ENCODE measurements at places on chromosomes 16 and 17. TPM values are rescaled to one million over a fixed set of nuclear protein-coding genes. Genes with fewer than 3 reads are reported as not detected.

Gene GH2
- total RNA-seq: not detected

GRCh38 chr17:8475781-8476180, 40.1 kb downstream of the NDEL1 start:
- DNase-seq: no peak
- H3K4me1 ChIP-seq: peaks cover 11% of the 10 kb centered on the region
- H3K36me3 ChIP-seq: peaks cover 68% of the 10 kb centered on the region

Gene TP53TG3D
- total RNA-seq: not detected

GRCh38 chr16:85386467-85387170, 226.5 kb upstream of the GSE1 start:
- peak; percentile 18 for DNase-seq
- H3K4me3 ChIP-seq: no peak overlapping the region
- no peaks in the 10 kb centered on the region for H3K36me3 ChIP-seq
- H3K27ac ChIP-seq: no peak overlapping the region
- H3K4me1 ChIP-seq: peaks cover 45% of the 10 kb centered on the region
- H3K27me3 ChIP-seq: no peaks in the 10 kb centered on the region

DNA sequence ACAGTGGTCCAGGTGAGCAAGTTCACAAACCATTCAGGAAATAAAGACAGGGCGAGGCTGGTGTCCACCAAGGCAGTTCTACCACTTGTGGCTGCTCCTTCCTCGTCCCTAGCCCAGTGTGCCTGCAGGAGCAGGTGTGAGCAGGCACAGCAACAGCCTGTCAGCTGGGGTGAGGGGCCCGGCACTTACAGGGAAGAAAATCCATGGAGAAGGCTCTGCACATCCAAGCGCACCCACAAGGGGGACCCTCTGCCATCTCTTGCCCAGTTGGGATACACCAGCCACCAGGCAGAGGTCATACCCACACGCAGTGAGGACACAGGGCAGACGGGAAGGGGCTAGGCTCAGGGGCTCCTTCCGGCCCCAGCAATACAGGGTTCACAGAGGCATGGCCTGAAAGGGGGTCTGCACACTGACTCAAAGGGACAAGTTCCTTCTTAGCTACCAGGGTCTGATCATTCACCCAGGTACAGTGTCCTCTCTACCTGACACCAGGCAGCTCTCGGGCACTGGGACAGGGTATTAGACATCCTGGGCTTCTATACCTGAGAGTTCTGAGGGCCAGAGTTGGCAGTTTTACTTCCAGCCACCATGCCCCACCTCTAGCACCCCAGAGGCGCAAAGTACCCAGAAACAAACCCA, 27.0 kb downstream of the CDIP1 start:
- H3K4me1 ChIP-seq: peaks cover 42% of the 10 kb centered on the region
- no peaks in the 10 kb centered on the region for H3K27me3 ChIP-seq
- DNase-seq: peak; percentile 60
- H3K36me3 ChIP-seq: peaks cover 69% of the 10 kb centered on the region
- H3K4me3 ChIP-seq: no peak overlapping the region

Gene HBA1
- not detected for total RNA-seq

- no peaks in the 10 kb centered on the region for H3K36me3 ChIP-seq
- peaks cover 48% of the 10 kb centered on the region for H3K4me1 ChIP-seq
- peak overlapping the region; percentile 7 for H3K4me3 ChIP-seq
- no peaks in the 10 kb centered on the region for H3K27me3 ChIP-seq
Measured at GRCh38 chr16:1708768-1709180, 2.8 kb downstream of the MAPK8IP3 start.

DNA sequence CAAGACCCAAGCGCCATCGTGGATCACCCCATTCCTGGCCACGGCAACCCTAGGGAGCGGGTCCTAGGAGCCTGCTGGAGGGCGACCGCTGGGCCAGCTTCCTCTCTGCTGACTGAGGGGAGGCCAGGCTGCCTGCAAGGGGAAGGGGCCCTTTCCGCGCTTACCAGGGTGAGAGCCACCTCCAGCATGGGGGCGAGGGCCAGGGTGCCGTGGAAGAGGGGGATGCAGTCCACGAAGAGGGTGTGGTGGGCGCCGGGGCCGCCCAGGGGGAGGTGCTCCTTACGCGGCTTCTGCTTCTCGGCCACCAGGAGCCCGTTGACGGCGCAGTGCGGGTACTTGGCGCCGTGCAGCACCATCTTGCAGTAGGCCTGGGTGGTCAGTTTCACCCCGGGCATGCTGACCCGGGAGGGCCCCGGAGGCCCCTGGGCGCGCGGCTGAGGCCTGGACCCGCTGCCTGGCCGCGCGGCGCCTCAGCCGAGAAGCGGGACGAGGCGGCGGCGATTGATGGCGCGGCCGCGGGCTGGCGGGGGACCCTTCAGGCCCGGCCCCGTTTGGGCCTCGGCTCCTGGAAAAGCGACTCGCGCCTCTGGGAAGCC, 345 bp downstream of the EMC8 start:
- peak overlapping the region; percentile 81 for H3K4me3 ChIP-seq
- no peaks in the 10 kb centered on the region for H3K36me3 ChIP-seq
- peaks cover 15% of the 10 kb centered on the region for H3K4me1 ChIP-seq
- DNase-seq: no peak
- peak overlapping the region; percentile 97 for H3K27ac ChIP-seq

DNA sequence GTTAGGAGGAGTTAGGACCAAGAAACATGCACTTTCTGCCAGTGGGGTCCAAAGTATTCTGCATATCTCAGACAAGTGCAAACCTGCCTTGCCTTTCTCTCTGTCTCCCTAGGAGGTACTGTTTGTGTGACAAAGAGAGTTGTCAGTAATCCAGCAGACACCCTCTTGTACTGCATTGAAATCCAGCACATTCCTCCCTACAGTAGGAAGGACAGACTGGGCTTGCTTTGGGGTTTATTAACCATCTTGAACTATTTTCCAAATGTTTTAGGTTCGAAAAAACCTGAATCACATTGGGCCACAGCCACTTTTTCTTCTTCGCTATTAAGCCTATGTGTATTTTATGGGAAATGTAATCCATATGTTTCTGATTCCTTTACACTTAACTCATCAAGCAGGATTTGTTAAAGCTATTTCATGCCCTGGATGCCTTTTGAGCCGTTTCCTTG, 204.2 kb upstream of the KCNJ16 start:
- no peak overlapping the region for H3K27ac ChIP-seq
- no peak for DNase-seq
- no peaks in the 10 kb centered on the region for H3K27me3 ChIP-seq
- H3K4me1 ChIP-seq: no peaks in the 10 kb centered on the region
- no peaks in the 10 kb centered on the region for H3K36me3 ChIP-seq

DNA sequence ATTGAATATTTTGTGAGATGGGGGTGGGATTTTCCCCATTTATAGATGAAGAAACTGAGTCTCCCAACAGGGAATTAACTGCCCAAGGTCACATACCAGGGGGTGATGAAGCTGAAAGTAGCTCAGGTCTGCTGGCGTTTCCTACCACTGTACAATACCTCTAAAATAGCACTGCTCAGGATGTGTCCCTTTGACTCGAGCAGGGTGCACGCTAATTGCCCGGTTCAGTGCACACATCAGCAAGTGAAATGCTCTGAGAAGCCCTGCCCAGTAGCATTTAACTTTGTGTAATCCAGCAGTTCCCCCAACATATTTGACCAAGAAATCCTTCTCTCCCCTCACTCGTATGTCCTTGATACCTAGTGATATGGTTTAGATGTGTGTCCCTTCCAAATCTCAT, 50.1 kb upstream of the DDX52 start:
- H3K4me3 ChIP-seq: no peak overlapping the region
- no peak for DNase-seq
- H3K36me3 ChIP-seq: no peaks in the 10 kb centered on the region

GRCh38 chr17:69066482-69066881, 5.8 kb upstream of the ABCA9 start:
- H3K4me3 ChIP-seq: no peak overlapping the region
- H3K27ac ChIP-seq: no peak overlapping the region
- no peaks in the 10 kb centered on the region for H3K4me1 ChIP-seq
- H3K27me3 ChIP-seq: no peaks in the 10 kb centered on the region
- no peaks in the 10 kb centered on the region for H3K36me3 ChIP-seq

- peak; percentile 22 for DNase-seq
- no peak overlapping the region for H3K4me3 ChIP-seq
- H3K27me3 ChIP-seq: no peaks in the 10 kb centered on the region
- H3K36me3 ChIP-seq: no peaks in the 10 kb centered on the region
- no peak overlapping the region for H3K27ac ChIP-seq
- H3K4me1 ChIP-seq: no peaks in the 10 kb centered on the region
Measured at GRCh38 chr16:64440421-64440831, 681.4 kb downstream of the CDH11 start.

- peaks cover 8% of the 10 kb centered on the region for H3K36me3 ChIP-seq
- H3K4me3 ChIP-seq: peak overlapping the region; percentile 85
- H3K27ac ChIP-seq: peak overlapping the region; percentile 92
- DNase-seq: peak; percentile 65
- no peaks in the 10 kb centered on the region for H3K27me3 ChIP-seq
- peaks cover 4% of the 10 kb centered on the region for H3K4me1 ChIP-seq
Measured at GRCh38 chr17:47694581-47695428, 844 bp downstream of the TBKBP1 start.

DNA sequence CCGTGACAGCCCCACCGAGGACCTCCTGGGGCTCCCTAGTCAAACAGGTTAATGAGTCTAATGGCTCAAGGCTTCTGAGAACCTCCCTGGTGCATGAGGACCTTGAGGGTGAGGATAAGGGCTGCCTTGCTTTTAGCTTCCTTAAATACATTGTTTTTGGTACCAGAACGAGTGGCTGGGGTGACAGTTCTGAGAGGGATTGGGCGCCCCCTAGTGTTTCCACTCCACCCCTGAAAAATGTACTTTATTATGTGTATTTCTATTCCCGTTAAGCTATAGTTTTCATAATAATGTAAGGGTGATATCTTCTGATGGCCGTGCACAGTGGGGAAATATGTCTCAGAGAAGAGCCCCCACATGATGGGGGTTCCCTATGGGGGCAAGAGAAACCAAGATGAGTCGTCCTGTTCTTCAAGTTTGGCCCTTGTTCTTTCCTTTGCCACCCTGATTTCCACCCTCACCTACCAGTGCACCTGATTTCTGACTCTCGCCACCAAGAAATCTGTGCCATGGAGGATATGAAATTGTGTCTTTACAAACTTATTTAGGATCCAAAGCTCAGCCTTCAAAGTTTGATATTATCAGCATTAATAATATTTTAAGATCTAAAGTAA, 14.5 kb upstream of the VWA3A start:
- no peak overlapping the region for H3K27ac ChIP-seq
- H3K36me3 ChIP-seq: no peaks in the 10 kb centered on the region
- no peak overlapping the region for H3K4me3 ChIP-seq
- peaks cover 15% of the 10 kb centered on the region for H3K4me1 ChIP-seq
- peak; percentile 72 for DNase-seq
- no peaks in the 10 kb centered on the region for H3K27me3 ChIP-seq

- H3K27me3 ChIP-seq: no peaks in the 10 kb centered on the region
- peak overlapping the region; percentile 23 for H3K4me3 ChIP-seq
- no peaks in the 10 kb centered on the region for H3K36me3 ChIP-seq
- DNase-seq: peak; percentile 52
- H3K27ac ChIP-seq: peak overlapping the region; percentile 77
Measured at GRCh38 chr17:31318298-31318801, 3.1 kb downstream of the EVI2A start.
